ENCODE measurements at places on chromosomes 16 and 17.

- DNase-seq, result no peak
Measured at GRCh38 chr17:83187782-83188311, 108.4 kb downstream of the METRNL start.

- DNase-seq, result no peak
Measured at GRCh38 chr16:46632778-46633733, 11.9 kb upstream of the SHCBP1 start.

- DNase-seq, result no peak
Measured at GRCh38 chr16:24098896-24099295, 157.2 kb upstream of the CACNG3 start.

DNA sequence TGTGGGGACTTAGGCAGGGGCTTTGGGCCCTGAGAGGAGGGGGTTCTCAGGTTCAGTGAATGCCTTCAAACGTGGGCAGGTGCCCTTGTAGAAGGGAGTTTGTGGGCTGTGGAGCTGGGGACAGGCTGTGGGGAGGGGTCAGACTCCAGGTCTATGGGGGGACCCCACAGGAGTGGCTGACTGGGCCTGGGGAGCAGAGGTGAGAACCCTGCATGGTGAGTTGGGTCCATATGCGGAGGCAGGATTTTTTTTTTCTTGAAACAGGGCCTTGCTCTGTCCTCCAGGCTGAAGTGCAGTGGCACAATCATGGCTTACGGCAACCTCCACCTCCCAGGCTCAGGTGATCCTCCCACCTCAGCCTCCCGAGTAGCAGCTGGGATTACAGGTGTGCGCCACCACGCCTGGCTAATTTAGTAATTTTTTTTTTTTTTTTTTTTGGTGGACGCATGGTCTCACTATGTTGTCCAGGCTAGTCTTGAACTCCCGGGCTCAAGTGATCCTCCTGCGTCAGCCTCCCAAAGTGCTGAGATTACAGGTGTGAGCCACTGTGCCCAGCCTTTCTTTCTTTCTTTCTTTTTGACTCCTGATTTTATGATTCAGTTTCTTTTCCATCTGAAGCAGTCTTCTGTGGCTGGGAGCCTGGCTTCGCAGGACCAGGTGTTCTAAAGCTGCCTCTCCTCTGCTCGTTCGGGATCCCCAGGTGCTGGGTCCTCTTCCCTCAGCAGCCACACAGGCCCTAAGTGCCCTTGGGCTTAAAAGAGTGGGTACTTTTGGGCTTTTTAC is 19.0 kb upstream of the ADCY7 start:
- no peak for DNase-seq

GRCh38 chr16:58186176-58186944 is 11.5 kb downstream of the CSNK2A2 start:
- DNase-seq, result no peak

DNA sequence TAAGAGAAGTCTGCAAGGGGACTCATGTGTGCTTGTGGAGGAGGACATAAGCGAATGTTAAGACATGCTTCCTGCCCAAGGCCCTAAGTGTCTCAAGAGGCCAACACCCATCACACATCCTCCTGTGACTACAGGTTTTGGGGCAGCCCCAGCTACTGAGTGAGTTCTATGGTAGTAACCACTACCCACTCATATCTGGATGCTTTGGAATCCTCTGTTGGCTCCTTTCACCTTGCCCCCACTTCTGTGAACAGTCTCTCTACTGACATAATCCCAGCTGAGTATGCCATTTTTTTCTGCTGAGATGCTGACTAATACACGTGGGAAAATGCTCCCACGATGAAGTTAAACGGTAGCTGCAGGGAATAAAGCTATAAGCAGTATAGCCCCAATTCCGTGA is 153.5 kb downstream of the VPS53 start:
- no peak for DNase-seq

DNA sequence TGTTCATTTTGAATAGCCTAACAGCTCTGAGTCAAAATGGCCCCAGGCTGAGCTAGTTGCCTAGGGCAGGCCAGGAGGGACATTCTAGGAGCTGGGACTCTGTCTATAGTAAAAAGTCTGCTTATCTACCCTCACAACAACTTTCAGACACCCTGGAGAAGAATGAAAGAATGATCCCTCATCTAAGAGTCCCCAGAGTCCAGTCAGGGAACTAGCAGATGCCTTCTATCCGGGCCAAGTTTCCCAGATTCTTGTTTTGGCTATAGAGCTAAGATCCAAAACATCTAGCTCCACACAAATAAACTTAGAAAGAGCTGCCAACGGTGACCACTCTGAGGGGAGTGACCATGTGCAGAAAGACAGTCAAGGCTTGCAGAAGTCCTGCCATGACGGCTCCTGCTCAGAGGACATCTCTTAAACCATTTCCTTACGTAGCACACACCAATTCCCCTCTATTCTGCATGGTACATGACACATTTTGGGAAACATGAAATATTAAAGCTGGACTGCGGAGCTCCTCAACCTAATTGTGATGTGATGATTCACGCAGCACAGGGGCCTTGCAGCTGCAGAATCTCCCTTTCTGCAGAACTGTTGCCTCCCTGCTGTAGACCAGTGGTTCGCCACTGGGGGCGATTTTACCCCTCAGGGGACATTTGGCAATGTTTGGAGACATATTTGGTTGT is 24.2 kb downstream of the FAM20A start:
- DNase-seq, result no peak

DNA sequence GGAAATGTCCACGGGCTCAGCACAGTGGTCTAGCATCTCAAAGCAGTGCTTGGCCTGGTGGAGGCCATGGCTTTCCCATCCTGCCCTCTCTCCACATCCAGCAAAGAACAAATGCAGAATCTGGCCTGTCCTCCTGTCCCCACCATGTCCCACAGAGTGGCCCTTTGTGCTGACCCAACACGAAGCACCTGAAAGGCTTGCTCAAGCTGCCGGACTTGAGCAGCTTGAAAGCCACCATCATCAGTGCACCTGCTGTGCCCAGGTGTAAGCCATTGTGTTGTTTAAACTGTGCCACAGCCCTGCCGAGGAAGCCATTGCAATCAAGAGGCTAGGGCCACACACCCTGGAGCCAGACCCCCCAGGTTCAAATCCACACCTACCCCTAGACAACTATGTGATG is 115.5 kb downstream of the SOCS1 start:
- DNase-seq, result no peak

DNA sequence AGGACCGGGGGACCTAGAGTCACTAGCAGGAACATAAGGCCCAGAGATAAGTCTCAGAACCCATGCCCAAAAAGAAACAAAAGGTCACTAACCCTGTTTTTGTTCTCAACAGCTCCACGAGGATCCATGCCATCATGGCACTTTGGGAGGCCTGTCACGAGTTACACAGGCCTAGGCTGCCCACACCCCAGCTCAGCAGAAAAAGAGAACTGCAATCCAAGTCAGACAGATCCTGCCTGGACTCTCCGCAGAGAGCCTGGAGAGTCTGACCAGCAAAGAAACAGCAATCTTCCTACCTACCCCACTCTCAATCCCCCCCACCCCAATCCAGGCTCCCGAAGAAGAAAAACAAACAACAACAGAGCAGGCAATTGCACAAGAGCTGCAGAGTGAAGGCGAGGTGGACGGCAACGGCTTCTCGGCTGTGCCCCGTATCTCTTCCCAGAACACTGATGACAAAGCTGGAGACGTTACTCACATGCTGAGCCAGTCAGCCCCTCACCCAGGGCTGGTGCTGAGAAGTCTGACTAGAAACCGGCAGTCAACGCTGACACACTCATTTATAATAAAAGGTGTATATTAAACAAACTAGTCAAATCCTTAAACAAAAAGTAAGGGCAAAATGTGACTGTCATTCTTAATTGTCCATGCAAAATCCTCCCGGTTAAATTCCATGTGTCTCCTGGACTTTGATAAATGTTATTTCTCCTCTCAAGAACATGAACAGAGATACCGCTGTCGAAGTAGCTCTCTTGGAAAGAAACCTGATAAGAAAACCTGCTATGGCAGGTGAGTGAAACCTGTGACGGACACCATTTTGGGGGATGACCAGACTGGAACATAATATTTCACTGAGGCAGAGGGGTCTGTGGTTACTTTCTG is 89.3 kb downstream of the SMG6 start:
- peak; percentile 56 for DNase-seq

DNA sequence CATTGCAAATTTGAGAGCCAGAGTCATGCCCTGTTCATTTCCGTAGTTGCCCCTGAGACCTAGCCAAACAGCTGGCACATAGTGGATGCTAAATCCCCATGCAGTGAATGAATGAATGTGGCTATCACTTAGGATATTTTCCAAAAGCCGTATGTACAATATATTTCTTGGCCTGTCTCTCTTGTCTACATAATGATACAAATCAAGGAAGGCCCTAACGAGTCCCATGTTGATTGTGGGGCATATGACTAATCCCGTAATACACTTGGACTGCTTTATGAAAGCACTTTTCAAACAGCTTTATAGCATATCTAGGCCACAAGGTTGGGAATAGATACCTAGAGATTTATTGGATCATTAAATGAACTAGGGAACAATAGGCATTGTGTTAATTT is 478.0 kb downstream of the SLC39A11 start:
- no peak for DNase-seq

GRCh38 chr17:71828182-71828596 is 292.6 kb upstream of the SOX9 start:
- DNase-seq, result peak; percentile 21

DNA sequence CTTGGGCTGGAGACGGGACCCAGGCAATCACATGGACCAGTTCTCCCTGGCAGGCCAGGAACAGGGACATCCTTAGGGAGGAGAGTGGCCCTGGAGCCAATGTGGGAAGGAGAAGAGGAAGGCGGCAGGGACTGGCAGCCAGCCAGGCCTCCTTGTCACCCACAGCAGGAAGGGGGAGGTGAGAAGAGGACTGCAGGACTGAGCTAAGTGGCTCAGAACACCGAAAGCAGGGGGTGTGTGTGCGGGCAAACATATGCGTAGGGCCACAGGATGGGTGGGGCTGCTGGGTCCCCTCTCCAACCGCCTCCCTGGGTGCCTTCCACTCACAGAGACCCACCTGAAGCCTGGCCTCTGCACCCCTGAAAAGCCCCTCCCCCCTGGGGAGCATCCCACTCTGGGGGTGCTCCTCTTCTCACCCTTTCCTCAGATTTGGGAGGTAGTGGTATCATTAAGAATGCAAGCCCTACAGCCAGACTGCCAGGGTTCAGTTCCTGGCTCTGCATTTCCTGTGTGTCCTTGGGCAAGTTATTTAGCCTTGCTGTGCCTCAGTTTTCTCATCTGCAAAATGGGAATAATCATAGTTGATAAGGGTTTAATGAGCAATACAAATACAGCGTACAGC is 8.1 kb downstream of the PNMT start:
- DNase-seq, result no peak

GRCh38 chr16:13099822-13100221 is 198.4 kb downstream of the SHISA9 start:
- DNase-seq, result no peak

DNA sequence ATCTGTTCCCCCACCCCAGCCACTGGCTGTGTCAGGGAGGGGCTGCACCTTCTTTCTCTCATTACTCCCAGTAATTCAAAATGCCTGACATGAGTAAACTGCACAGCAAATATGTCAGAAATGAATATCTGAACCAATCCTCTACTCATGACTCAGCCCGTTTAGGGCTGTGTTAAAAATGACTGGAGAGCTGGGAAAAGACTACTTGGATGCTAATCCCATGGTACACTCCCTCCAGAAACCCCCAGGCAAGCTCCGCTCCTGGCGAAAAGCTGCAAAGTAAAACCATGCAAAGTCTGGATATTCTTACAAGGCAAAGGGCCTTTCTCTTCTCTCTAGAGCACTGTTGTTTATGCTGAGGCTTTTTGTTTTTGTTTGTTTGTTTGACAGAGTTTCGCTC is 448.1 kb upstream of the DYNLRB2 start:
- DNase-seq, result no peak

DNA sequence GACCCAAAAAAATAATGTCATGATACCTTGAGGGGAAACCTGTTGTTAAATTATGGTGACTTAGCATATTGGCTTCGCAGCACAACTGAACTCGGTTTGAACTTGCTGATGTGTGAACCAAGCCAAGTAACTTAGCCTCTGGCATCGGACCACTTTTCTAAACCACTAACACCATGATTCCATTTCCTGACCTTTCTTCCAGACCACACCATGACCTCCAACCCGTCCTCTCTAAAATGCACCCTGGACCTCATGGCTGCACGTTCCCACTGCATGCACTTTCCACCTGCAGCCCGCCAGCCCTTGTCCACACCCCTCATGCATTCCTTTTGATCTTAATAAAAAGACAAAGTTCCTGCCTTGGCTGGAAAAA is 29.3 kb downstream of the DYNLRB2 start:
- no peak for DNase-seq
